ENCODE measurements at places on chromosomes 6 and 20. TPM values are rescaled to one million over a fixed set of nuclear protein-coding genes. Genes with fewer than 3 reads are reported as not detected.

GRCh38 chr20:575230-575629 is 31.6 kb upstream of the CSNK2A1 start:
- no peak for DNase-seq

- DNase-seq = no peak
Observed at GRCh38 chr6:66772800-66773199, 1065.8 kb upstream of the EYS start.

SSTR4 gene
- polyA plus RNA-seq = not detected

CCDC167 gene
- 34.4 TPM for polyA plus RNA-seq

GRCh38 chr6:112062966-112063365 is 9.1 kb downstream of the CCN6 start:
- no peak for DNase-seq

DNA sequence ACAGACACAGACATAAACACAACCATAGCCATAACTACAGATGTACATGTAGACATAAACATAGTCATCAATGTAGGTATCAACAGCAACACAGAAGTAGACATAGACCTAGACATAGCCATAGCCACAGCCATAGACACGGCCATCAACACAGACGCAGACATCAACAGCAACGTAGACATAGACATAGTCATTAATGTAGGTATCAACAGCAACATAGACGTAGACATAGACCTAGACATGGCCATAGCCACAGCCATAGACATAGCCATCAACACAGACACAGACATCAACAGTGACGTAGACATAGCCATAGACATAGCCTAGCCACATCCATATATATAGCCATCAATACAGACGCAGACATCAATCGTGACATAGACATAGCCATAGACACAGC is 258.3 kb upstream of the FOXQ1 start:
- DNase-seq = no peak

DNA sequence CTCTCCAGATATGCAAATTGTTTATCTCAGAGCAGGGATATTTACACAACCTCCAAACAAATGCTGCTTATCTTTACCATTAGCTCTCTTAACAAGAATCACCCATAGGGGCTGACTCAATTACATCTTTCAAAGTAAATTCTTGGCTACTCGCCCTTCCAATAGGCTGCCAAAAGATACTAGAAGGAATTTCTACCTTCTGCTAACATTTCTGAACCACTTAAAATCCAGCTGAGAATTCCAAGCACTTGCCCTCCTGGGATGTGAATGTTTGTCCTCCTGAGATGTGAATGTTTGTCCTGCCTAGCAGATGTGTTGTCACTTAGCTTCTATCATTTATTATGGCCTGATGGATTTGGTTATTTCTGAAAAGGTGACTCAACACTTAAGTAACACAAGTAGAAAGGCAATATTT is 388.0 kb downstream of the GJA1 start:
- DNase-seq = peak; percentile 55

DNA sequence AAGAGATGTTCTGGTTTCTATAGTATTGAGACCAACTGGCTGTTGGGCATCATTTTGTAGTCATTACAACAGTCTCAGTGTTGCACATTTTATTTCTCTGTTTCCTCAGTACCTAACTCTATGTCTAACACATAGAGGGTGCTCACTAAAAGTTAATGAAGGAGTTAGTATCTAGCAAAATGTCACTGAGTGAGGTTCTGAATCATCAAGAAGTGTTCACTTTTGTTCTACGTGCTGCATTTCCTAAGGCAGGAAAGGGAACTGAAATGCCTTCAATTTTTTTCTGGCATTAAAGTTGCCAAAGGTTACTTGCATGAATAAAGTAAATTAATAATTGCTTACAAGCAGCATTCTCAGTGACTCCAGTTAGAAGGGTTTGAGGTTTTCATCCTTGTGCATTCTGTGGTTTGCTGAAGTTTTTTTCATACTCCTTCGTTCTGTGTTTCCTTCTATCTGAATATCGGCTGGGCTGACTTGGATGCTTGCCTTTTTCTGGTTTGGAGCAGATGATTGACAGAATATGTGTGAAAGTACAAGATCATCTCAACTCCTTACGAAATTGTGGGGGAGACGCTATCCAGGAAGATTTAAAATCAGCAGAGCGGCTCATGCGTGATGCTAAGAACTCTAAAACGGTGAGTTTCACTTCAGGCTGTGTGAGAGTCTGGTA is 114.5 kb upstream of the SCGN start:
- DNase-seq = no peak

DNA sequence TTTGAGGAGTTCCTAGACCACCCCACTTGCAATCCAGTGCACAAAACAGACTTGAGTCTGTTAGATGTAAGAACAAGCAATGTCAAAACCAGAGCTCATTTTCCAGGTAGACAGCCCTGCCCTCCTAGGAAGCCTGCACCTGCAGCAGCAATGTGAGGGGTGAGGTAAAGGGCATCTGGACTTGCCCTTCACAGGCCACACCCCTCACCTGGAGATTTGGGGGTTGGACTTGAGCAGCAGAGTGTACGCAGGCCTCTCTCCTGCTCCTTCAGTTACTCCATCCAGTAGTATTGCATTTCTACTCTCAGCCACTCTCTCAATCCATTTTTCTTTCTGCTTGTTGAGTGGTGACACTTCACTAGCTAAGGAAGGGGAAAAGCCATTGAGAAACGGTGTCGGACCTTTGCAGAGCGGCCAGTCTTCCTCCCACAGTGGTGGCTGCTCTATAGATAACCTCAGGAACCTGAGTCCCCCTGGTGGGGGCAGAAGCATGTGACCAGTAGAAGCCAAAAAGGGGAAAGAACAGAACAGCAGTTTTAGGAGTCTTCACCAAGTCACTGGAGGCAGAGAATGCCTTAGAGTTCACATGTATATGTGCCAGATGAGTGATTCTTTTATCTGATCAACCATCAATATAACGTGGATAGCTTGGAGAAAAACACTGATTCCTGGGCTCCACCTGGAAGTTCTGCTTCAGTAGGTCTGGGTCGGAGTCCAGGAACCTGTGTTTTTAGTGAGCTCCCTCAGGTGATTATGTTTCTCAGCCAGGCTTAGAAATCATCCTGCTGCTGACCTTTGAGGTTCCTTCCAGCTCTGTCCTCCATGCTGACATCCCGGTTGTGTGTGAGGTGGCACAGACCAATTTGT is 28.0 kb downstream of the ARFGEF2 start:
- no peak for DNase-seq

RFX6 gene
- polyA plus RNA-seq = not detected

ZNF318 gene
- 11.5 TPM for polyA plus RNA-seq

KIFC1 gene
- polyA plus RNA-seq = 32.4 TPM

- no peak for DNase-seq
Observed at GRCh38 chr20:45456632-45457031, 12.9 kb upstream of the WFDC2 start.

CST2 gene
- polyA plus RNA-seq = not detected

- DNase-seq = no peak
Observed at GRCh38 chr6:41587131-41587879, 41.1 kb downstream of the FOXP4 start.

DNA sequence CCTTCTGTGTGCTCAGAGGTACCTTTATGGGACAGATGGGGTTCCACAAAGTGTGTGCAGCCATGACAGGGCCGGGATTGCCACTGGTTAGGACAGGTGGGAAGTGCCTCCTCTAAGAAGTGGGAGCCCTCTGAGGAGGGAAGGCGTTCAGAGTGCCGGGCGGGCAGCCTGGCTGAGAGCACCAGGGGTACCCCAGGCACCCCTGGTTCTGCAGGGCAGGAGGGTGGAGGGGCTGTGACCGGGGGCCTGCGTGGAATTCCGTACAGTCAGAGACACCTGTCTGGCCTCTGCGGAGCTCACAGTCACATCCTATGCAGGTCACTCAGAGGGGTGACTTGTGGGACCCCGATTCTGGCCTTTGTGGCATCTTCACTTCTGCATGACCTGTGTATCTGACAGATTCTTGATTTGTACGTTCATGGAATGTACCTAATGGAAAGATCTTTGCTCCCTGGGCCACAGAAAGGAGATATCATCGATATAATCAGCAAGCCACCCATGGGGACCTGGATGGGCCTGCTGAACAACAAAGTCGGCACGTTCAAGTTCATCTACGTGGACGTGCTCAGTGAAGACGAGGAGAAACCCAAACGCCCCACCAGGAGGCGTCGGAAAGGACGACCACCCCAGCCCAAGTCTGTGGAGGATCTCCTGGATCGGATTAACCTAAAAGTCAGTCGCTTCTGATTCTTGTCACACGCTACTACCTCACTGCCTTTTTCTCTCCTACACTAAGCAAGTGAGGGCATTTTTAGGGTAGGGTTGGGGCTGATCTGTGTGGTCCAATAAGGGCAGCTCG is 190.9 kb downstream of the SASH1 start:
- no peak for DNase-seq

- no peak for DNase-seq
Observed at GRCh38 chr6:113591896-113592827, 265.0 kb upstream of the MARCKS start.

NKAIN2 gene
- not detected for polyA plus RNA-seq

RHAG gene
- polyA plus RNA-seq = not detected

GRCh38 chr6:154931711-154932424 is 63.2 kb upstream of the TIAM2 start:
- peak; percentile 35 for DNase-seq

- DNase-seq = no peak
Observed at GRCh38 chr6:12071064-12071615, 59.0 kb downstream of the HIVEP1 start.

DNA sequence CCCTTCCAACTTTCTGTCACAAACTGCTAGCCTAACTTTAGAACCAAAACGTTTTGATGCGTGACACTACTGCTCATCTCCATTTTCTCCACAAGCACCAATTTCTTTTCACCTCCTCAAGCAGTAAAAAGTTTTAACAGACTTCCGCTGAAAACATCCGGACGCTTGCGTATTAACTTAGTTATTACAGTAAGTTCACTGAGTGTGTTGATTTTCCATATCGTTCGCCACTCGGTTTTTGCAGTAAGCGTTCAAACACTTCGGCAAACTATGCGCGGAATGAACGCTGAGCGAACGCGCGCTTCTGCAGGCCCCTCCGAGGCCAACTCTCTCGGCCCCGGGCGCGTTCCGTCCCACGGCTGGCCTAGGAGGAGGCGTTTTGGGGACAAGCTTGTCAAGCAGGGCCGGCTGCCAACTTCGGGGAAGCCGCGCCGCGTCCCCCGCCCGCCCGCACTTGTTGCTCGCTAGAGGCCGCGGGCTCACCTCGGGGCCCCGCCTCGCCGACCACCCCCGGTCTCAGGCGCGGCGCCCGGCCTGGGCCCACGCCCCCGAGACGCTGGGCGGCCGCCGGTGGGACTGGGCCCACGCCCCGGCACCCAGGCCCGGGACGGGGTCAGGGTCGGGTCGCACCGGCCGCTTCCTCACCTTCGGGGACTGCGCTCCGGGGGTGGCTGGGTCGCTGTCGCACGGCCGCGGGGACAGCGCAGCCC is 945 bp downstream of the PHF10 start:
- DNase-seq = no peak

XKR7 gene
- not detected for polyA plus RNA-seq

DNA sequence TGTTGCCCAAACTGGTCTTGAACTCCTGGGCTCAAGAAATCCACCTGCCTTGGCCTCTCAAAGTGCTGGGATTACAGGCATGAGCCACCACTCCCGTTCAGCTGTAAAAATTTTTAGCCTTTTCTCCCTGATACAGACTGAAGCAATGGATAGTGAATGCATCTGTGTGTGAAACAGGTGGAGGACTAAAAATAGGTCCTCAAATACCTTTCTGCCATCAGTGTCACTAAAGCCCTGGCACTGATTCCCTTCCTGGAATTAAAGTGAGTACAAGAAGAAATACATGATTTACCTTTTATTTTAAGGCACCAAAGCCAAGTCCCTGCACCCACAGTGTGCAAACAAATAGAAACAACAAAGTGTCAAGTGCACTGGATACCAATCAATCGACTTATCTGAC is 25.1 kb downstream of the TULP4 start:
- no peak for DNase-seq

GRCh38 chr6:42404484-42404883 is 47.2 kb downstream of the TRERF1 start:
- DNase-seq = peak; percentile 44

POLH gene
- 19.6 TPM for polyA plus RNA-seq

- DNase-seq = peak; percentile 89
Observed at GRCh38 chr6:74931558-74931957, 274.3 kb downstream of the COL12A1 start.

CTAGE9 gene
- polyA plus RNA-seq = not detected

ESF1 gene
- 2.8 TPM for polyA plus RNA-seq

SLC17A3 gene
- polyA plus RNA-seq = not detected

PLEKHG1 gene
- 0.39 TPM for polyA plus RNA-seq

DNA sequence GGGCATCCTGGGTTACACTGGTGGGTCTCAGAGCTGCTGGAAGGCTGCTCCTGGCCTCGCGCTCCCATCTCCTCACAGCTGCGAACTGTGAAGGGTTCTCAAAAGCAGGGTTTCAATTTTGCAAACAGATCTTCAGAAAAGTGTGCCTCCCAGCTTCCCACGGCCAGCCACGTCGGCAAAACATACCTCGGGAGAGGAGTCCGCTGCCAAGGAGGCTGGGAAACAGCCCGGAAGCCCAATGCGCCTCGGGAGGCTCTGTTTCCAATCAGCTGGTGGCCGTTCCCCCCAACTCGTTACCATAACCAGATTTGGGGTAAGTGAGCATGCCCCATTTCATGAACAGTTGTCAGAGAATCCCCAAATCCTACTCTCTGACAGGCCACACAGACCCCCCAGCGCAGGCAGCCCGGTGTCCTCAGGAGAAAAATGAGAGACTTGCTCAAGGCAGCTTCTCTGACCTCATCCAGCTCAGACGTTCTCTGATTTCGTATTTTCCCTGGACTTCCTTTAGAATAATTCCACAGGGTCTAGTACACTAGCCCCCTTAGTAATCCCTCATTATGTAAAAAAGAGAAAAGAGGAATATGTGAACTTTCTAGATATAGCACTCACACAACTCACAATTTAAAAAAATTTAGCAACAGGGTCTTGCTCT is 98.4 kb downstream of the SNX5 start:
- DNase-seq = no peak

DEFB110 gene
- polyA plus RNA-seq = not detected

DNA sequence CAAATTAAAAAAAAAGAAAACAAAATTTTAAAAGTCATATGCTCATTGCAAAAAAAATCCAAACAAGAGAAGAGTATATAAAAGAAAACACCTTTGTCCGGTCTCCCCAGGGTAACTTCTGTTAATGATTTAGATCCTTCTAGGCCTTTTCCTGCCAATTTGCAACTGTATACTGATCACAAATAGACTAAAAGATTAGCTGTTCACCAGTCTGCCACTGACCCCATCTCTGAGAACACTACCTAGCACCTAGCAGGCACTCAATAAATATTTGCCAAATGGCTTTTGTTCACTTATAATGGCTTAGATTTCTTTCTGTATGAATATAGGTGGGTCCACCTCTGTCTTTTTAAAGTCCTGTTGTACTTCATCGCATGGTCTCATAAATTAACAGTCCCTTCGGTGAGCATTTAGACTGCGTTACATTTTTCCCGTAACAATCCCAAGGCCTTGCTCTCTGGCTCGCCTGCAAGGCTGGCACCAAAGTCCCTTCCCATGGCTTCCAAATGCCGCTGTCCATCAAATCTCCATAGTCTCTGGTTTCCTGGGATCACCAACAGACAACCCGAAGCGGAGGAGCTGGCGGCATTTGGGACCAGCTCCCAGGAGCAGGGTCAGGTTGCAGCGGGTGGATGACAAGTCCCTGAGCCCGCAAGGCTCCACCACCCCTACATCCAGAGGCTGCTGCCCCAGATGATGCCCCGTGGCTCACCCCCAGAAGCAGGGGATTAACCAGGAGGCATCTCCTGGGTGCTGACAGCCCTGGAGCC is 11.8 kb downstream of the JPH2 start:
- no peak for DNase-seq

GRCh38 chr6:168713839-168714238 is 272.9 kb downstream of the SMOC2 start:
- no peak for DNase-seq
